ENCODE measurements at places on chromosomes 1 and 21.

GRCh38 chr1:69737527-69738185 is 169.9 kb downstream of the LRRC7 start:
- DNase-seq = peak; percentile 40
- H3K36me3 ChIP-seq = no peaks in the 10 kb centered on the region
- H3K27ac ChIP-seq = no peak overlapping the region
- H3K27me3 ChIP-seq = no peaks in the 10 kb centered on the region

DNA sequence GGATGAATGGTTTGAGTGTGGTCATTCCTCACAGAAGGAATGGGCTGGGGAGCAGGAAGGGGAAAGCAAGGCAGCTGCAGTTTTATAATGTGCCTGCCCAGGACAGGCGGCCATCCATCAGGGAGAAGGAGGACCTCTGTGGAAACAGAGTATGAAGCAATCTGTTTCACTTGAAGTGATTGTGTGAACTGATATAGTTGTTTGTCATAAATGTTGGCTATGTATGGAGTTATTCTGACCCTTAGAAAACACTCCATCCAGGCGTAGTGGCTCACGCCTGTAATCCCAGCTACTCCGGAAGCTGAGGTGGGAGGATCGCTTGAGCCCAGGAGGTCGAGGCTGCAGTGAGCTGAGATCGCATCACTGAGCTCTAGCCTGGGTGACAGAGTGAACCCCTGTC is 46.5 kb downstream of the NENF start:
- DNase-seq = no peak
- H3K27me3 ChIP-seq = no peaks in the 10 kb centered on the region
- peaks cover 27% of the 10 kb centered on the region for H3K4me1 ChIP-seq
- no peak overlapping the region for H3K27ac ChIP-seq
- H3K4me3 ChIP-seq = no peak overlapping the region
- H3K36me3 ChIP-seq = no peaks in the 10 kb centered on the region

- no peak overlapping the region for H3K27ac ChIP-seq
- H3K4me3 ChIP-seq = no peak overlapping the region
- no peak for DNase-seq
- no peaks in the 10 kb centered on the region for H3K4me1 ChIP-seq
Observed at GRCh38 chr1:158976219-158976618, 33.5 kb upstream of the IFI16 start.

- no peaks in the 10 kb centered on the region for H3K4me1 ChIP-seq
- no peaks in the 10 kb centered on the region for H3K36me3 ChIP-seq
- no peak for DNase-seq
Observed at GRCh38 chr1:17711941-17712340, 43.2 kb upstream of the ACTL8 start.

GRCh38 chr1:31977385-31978131 is 36.1 kb upstream of the KHDRBS1 start:
- no peak overlapping the region for H3K27ac ChIP-seq
- no peaks in the 10 kb centered on the region for H3K4me1 ChIP-seq
- no peak overlapping the region for H3K4me3 ChIP-seq
- H3K36me3 ChIP-seq = no peaks in the 10 kb centered on the region
- DNase-seq = peak; percentile 58
- no peaks in the 10 kb centered on the region for H3K27me3 ChIP-seq

DNA sequence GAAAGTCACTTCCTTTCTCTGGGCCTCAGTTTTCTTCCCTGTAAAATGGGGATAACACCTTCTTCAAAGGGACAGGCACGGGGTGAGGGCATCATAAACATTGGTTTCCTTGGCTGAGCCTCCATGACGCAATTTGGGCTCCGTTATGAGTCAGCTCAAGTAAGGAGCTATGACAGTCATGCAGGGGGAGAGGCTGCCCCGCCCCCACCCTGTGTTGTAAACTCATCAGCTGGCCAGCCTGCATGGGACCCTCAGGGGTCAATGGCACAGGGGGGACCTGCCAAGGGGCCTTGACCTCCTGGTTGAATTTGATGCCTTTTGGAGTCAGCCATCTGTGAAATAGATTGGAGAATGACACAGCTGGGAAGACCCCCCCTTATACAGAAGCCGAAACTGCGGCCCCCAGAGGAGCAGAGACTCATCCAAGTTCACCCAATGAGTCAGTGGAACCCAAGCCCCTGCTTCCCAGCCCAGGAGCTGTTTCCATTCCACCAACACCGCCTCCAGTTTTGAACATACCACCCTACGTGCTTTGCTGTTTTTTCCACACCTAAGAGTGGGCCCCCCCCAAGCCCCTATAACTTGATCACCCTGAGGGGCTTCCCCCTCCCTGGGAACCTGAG is 36.8 kb upstream of the RUNX3 start:
- no peak overlapping the region for H3K27ac ChIP-seq
- peak; percentile 56 for DNase-seq
- H3K4me3 ChIP-seq = no peak overlapping the region
- no peaks in the 10 kb centered on the region for H3K27me3 ChIP-seq

DNA sequence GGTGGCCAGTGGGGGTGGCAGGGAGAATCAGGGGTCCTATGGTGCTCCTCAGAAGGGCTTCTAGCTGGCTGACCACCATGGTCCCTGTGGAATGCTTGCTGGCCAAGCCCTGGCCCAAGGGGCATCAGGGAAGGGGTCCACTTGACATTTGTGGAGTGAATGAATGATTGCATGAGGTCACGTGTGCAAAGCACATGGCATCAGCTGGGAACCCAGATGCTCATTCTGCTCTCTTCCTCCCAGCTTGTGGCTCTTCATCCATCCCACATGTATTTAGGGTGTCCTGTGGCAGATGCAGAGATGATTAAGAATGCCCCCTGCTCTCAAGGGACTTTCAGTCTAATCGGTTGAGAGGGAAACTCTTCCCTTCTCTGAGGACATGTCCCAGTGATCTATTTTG is 27.1 kb upstream of the PADI4 start:
- H3K36me3 ChIP-seq = no peaks in the 10 kb centered on the region
- peaks cover 11% of the 10 kb centered on the region for H3K4me1 ChIP-seq
- H3K4me3 ChIP-seq = no peak overlapping the region

DNA sequence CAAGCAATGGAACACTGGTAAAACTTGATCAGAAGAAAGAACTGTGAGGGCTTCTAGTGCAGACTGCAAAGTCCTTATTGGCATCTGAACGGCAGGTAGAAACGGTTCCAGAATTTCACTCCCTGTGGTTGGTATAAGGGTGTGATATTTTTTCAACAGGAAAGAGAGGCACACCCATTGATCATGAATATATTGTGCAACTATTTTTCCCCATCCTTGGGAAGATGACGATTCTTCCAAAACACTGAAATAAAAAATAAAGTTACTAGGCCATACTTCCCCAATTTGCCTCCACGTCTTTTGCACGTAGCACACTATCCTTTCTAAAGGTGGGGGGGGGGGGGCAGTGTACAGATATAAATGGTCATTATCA is 49.6 kb downstream of the TARBP1 start:
- no peak overlapping the region for H3K4me3 ChIP-seq
- peaks cover 44% of the 10 kb centered on the region for H3K36me3 ChIP-seq
- no peak for DNase-seq
- no peak overlapping the region for H3K27ac ChIP-seq

DNA sequence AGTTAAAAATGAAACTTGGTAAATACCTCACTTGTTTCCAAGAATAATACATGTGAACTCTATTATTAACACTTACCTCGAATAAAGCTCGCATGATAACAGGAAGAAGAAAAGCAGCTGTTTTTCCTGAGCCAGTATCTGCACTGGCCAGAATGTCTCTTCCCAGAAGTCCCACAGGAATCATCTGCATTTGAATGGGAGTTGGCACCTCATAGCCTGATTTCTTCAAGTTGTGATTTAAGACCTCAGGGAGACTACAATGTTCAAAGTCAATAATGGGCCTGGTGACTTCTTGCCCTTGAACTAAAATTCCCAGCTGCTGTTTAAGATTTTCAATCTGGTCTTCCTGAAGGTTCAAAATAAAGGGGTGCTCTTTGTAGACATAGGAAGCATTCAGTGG is 3.8 kb downstream of the DDX59 start:
- H3K4me3 ChIP-seq = no peak overlapping the region
- no peak for DNase-seq
- H3K36me3 ChIP-seq = peaks cover 39% of the 10 kb centered on the region
- peaks cover 17% of the 10 kb centered on the region for H3K4me1 ChIP-seq
- no peaks in the 10 kb centered on the region for H3K27me3 ChIP-seq

DNA sequence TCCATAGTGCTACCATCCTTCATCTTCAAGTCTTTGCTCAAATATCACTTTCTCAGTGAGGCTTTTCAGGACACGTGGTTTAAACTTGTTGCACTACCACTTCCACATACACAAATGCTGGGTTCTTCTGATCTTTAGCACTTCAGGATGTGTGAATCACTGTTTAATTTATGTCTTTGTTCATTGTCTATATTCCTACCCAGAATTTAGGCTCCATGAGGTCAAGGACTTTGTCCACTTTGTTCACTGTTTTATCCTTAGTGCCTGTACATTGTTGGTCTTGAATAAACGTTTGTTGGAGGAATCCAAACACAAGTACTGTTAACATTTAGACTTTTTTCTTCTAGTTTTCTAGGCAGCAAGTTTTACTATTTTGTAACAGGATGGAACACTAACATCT is 42.6 kb upstream of the RALGPS2 start:
- H3K27me3 ChIP-seq = no peaks in the 10 kb centered on the region
- peaks cover 10% of the 10 kb centered on the region for H3K36me3 ChIP-seq
- peak overlapping the region; percentile 96 for H3K27ac ChIP-seq
- no peak overlapping the region for H3K4me3 ChIP-seq
- DNase-seq = no peak
- peaks cover 49% of the 10 kb centered on the region for H3K4me1 ChIP-seq

GRCh38 chr1:242784084-242784483 is 259.6 kb upstream of the PLD5 start:
- H3K27me3 ChIP-seq = peaks cover 50% of the 10 kb centered on the region
- H3K4me1 ChIP-seq = no peaks in the 10 kb centered on the region
- no peak overlapping the region for H3K4me3 ChIP-seq

GRCh38 chr21:39630191-39630591 is 17.5 kb downstream of the B3GALT5 start:
- H3K4me3 ChIP-seq = no peak overlapping the region
- H3K27me3 ChIP-seq = peaks cover 12% of the 10 kb centered on the region
- H3K36me3 ChIP-seq = no peaks in the 10 kb centered on the region
- no peak overlapping the region for H3K27ac ChIP-seq
- H3K4me1 ChIP-seq = no peaks in the 10 kb centered on the region

DNA sequence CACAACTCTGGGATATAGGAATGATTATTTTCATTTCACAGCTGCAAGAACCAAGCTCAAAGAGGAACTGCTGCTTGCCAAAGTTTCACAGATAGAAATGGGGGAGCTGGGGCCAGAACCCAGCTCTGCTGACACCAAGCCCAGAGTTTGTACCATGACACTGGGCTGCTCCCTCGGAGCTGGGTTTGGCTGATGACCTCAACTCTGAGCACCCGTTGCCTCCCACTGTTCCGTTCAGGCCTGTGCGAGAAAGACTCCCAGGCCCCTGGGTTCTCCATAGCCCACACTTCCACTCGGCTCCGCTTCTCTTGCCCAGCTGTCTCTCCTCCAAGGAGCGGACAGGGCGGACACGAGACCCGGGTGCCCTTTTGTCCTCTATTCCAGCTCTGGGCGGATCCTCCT is 55.2 kb downstream of the NGF start:
- 0 out of 2 replicates have a peak, but pooled peaks cover 4% of the 10 kb centered on the region for H3K36me3 ChIP-seq
- no peak overlapping the region for H3K27ac ChIP-seq
- H3K27me3 ChIP-seq = no peaks in the 10 kb centered on the region
- H3K4me1 ChIP-seq = 0 out of 2 replicates have a peak, but pooled peaks cover 5% of the 10 kb centered on the region
- no peak for DNase-seq
- no peak overlapping the region for H3K4me3 ChIP-seq

- H3K27ac ChIP-seq = no peak overlapping the region
- H3K4me3 ChIP-seq = no peak overlapping the region
- no peaks in the 10 kb centered on the region for H3K4me1 ChIP-seq
Observed at GRCh38 chr1:83716641-83717040, 282.3 kb downstream of the TTLL7 start.

GRCh38 chr1:13775916-13776315 is 75.9 kb downstream of the PRDM2 start:
- DNase-seq = no peak
- H3K27me3 ChIP-seq = no peaks in the 10 kb centered on the region
- H3K36me3 ChIP-seq = no peaks in the 10 kb centered on the region
- H3K4me1 ChIP-seq = no peaks in the 10 kb centered on the region
- H3K4me3 ChIP-seq = no peak overlapping the region
- no peak overlapping the region for H3K27ac ChIP-seq

GRCh38 chr1:34075576-34075975 is 89.5 kb downstream of the CSMD2 start:
- no peak overlapping the region for H3K4me3 ChIP-seq
- H3K36me3 ChIP-seq = no peaks in the 10 kb centered on the region
- peaks cover 9% of the 10 kb centered on the region for H3K27me3 ChIP-seq
- DNase-seq = no peak
- H3K4me1 ChIP-seq = no peaks in the 10 kb centered on the region
- H3K27ac ChIP-seq = no peak overlapping the region

DNA sequence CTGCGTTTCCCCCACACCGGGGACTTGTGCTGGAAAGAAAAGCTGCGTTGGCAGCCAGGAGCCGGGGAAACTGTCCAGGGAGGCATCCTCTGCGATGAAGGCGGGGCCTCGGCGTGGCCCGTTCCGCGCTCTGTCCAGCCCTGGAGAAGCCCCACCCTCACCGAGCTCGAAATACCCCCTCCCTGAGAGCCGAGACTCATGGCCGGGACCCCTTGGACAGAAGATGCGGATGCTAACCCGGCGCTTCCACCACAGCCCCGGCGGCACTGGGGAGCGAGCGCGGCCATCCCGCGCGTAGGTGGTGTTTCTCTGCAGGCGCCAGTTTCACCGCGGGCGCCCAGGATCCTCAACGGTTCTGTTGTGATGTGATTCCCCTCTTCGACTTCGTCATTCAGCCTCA is 31.6 kb downstream of the PDE9A start:
- no peaks in the 10 kb centered on the region for H3K27me3 ChIP-seq
- H3K27ac ChIP-seq = no peak overlapping the region
- no peak overlapping the region for H3K4me3 ChIP-seq
- no peak for DNase-seq
- H3K36me3 ChIP-seq = no peaks in the 10 kb centered on the region

DNA sequence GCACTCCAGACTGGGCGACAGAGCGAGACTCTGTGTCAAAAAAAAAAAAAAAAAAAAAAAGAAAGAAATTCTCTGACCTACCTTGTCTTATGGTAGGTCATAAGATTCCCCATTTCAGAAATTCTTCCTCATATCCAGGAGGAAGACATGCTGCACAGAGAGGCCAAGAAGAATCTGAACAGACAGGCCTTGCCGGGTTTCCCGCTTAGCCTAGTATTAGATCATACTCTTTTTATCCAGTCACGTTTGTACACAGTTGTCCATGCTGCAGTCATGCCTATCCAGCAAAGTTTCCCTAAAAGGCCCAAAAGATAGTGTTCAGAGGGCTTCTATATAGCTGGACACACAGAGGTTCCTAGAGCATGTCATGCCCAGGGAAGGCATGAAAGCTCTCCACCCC is 93.6 kb upstream of the CHODL start:
- no peak overlapping the region for H3K27ac ChIP-seq
- DNase-seq = no peak
- H3K36me3 ChIP-seq = no peaks in the 10 kb centered on the region
- H3K27me3 ChIP-seq = no peaks in the 10 kb centered on the region
- no peaks in the 10 kb centered on the region for H3K4me1 ChIP-seq

GRCh38 chr1:17825273-17826164 is 70.4 kb downstream of the ACTL8 start:
- no peak overlapping the region for H3K27ac ChIP-seq
- DNase-seq = no peak
- no peaks in the 10 kb centered on the region for H3K4me1 ChIP-seq
- H3K27me3 ChIP-seq = no peaks in the 10 kb centered on the region
- no peak overlapping the region for H3K4me3 ChIP-seq

- H3K4me1 ChIP-seq = no peaks in the 10 kb centered on the region
- peak; percentile 77 for DNase-seq
- H3K36me3 ChIP-seq = no peaks in the 10 kb centered on the region
- no peak overlapping the region for H3K4me3 ChIP-seq
- H3K27ac ChIP-seq = no peak overlapping the region
Observed at GRCh38 chr1:221470000-221470698, 271.7 kb downstream of the DUSP10 start.

All from PC-9 (cell line).